Spleen (tissue), 13 donors: ENCODE measurements at places on chromosomes 1 and 21.

GRCh38 chr1:117398957-117399356 is 31.7 kb downstream of the MAN1A2 start:
- no peak for DNase-seq

DNA sequence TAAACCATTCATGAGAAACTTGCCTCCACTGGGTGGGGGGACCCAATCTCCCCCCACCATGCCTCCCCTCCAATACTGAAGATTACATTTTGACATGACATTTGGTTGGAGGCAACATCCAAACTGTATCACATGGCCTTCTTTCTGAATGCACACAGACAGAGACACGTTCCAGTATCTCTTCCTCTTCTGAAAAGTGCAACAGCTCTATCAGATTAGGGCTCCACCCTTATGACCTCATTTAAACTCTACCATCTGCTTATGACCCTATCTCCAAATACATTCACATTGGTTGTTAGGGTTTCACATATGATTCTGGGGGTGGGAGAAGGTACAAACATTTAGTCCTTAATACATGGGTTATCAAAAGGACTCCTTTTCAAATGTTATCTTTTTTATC is 481.8 kb upstream of the NFIA start:
- no peak for DNase-seq

DNA sequence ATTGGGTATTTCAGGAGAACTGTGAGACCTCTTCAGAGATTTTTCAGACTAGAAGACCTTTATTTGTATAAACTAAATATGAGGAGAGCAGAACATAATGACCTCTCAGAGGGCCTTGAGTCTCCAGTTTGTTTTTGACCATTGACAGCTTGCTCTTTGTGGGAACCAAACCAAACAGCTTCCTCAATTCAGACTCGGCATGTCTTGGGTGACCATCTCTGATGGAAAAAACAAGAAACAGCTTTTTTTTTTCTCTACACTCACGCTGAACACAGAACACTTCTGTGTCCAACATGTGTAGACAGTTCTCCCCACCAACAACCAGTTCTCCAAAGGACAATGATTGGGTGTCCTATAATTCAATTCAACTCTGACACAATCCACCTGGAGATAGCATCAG is 11.5 kb downstream of the ATP1A4 start:
- DNase-seq, result no peak

DNA sequence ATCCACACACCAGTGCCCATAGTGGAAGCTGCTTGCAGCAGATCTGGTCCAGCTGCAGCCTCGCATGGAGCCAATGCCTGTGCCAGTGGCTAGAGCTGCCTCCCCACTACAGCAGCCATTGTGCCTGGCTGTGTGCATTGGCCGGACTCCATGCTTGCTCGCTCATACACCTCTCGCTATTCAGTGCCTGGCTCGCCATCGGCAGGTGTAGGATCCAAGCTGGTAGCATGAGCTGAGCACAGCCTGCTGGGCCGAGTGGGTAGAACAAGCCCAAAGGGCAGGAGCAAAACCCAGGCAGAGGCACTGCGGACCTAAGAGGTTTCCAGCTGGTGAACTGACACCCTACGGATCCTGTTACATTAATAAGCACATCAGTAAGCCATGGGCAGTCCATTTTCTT is 1184.1 kb downstream of the AMY1C start:
- DNase-seq, result peak; percentile 74

DNA sequence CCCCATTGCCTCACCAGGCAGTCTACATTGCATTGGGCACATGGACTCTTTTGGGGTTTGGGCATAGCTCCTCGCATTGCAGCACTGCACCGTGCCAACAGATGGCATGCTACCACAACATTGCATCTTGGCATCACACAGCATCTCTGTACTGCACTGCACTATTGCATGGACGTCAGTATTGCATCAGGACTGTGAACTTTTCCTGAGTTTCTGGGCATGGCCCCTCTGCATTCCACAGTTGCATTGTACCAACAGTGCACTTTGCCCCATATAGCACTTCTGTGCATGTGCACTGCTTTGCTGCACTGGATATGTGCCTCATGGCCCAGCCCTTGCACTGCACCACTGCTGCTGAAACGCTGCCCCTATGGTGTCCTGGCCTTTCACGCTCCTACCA is 9.6 kb downstream of the PTPRU start:
- no peak for DNase-seq

- no peak for DNase-seq
These were observed 355.1 kb upstream of the RUNX1 start for GRCh38 chr21:35404247-35404646.

DNA sequence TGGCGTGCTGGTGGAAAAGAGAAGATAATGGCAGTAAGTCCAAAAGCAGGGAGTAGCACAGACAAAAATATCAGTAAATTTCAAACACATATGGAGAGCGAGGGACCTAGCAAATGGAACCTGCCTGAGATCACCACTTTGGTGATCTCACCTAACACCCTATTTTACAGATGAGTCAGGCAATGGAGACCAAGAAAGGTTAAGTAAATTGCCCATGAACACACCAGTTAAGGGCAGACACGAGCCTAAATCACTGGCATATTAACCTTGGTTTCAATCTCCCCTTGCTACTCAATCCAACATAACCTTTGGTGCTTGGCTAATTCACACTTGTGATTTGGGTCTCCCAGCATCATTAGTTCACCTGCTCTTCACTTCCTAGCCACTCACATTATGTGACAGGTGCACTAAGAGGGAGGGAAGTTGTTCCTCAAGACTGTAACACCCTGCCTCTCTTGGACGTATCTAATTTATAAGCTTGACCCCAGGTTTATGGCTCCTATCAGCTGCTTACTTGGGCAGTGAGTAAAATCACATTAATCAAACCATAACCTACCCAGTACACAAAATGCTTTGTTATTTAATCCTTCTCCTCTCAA is 11.5 kb downstream of the ZNF697 start:
- DNase-seq, result no peak

GRCh38 chr1:60145771-60146170 is 72.2 kb upstream of the C1orf87 start:
- no peak for DNase-seq

DNA sequence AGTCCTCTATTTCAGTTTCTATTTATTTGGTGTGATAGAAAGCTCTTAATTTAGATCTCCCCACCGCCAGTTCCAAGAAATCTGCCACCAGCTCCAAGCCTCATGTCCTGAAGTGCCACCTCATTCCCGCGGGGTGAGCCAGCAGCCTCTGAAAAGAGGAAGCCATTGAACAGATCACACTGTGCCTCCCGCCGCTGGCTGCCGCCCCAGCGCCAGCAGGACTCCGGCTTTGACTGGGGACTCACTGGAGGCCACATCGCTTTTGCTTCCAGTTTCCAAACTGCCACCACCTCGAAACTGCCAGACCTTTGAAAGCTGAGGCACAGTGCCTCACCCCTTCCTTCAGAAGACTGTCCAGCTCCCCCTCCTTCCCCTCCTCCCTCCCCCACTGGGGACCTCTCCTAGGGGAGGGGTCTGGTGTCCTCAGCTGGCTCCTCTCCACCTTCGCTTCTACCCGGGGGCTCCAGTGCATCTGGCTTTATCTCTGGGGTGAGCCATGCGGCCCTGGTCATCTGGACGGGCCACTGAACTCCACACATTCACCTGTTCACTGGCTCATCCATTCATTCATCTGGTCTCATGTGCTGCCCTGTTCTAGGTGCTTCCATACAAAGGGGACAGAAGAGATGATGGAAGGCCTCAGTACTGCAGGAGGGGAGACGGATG is 58.9 kb downstream of the VPS26C start:
- peak; percentile 91 for DNase-seq

- DNase-seq, result no peak
These were observed 222.9 kb upstream of the SGIP1 start for GRCh38 chr1:66311092-66311491.

- no peak for DNase-seq
These were observed 37.5 kb upstream of the ARF1 start for GRCh38 chr1:228044961-228045360.
